Neural cell (in vitro differentiated cells): ENCODE measurements at places on chromosomes 2 and 18. TPM values are rescaled to one million over a fixed set of nuclear protein-coding genes. Genes with fewer than 3 reads are reported as not detected.

Gene CSRNP3
- 62.7 and 66.6 TPM in 2 replicates for polyA plus RNA-seq

Gene LYG2
- polyA plus RNA-seq: not detected in 2 replicates

Gene UGT1A6
- polyA plus RNA-seq: not detected in 2 replicates

Gene LCLAT1
- polyA plus RNA-seq: 5.8 and 10.9 TPM in 2 replicates

Gene STRN
- 9.9 and 10.6 TPM in 2 replicates for polyA plus RNA-seq

Gene KATNAL2
- 1.4 and 2.1 TPM in 2 replicates for polyA plus RNA-seq

Gene ALPI
- not detected in 2 replicates for polyA plus RNA-seq

Gene TFCP2L1
- polyA plus RNA-seq: 0.04 TPM in 1 of 2 replicates, not detected in the other

Gene ELOA2
- polyA plus RNA-seq: not detected in 2 replicates

Gene PLGLB2
- polyA plus RNA-seq: 5.4 and 10.5 TPM in 2 replicates

Gene TMEM17
- 7.1 and 8.6 TPM in 2 replicates for polyA plus RNA-seq

Gene TDRD15
- polyA plus RNA-seq: not detected in 2 replicates

Gene KCNG2
- polyA plus RNA-seq: not detected in 2 replicates

Gene TUBA3D
- not detected in 2 replicates for polyA plus RNA-seq

Gene EN1
- not detected in 2 replicates for polyA plus RNA-seq

Gene FAM228A
- 1.5 and 2.6 TPM in 2 replicates for polyA plus RNA-seq

Gene FLACC1
- polyA plus RNA-seq: 1.3 and 1.8 TPM in 2 replicates

Gene LIPG
- 0.72 and 0.85 TPM in 2 replicates for polyA plus RNA-seq

Gene LRRTM4
- polyA plus RNA-seq: 37.1 and 37.3 TPM in 2 replicates

Gene GPR148
- polyA plus RNA-seq: not detected in 2 replicates

Gene VWC2L
- polyA plus RNA-seq: 0.31 and 1.3 TPM in 2 replicates

Gene C2orf80
- polyA plus RNA-seq: 68.0 and 71.5 TPM in 2 replicates

Gene BZW1
- 291 and 339 TPM in 2 replicates for polyA plus RNA-seq

Gene ATP6V1B1
- 0.12 and 0.42 TPM in 2 replicates for polyA plus RNA-seq

Gene MLPH
- not detected in 2 replicates for polyA plus RNA-seq

Gene INHBB
- polyA plus RNA-seq: 0.10 TPM in 1 of 2 replicates, not detected in the other

Gene RSAD2
- 0.16 and 1.2 TPM in 2 replicates for polyA plus RNA-seq

Gene PLEKHH2
- 0.50 and 1.1 TPM in 2 replicates for polyA plus RNA-seq

Gene PPP1CB
- 135 and 239 TPM in 2 replicates for polyA plus RNA-seq

Gene CCDC148
- 1.5 and 1.8 TPM in 2 replicates for polyA plus RNA-seq

Gene LINC00305
- polyA plus RNA-seq: not detected in 2 replicates

Gene RAB6C
- polyA plus RNA-seq: 0.18 and 0.52 TPM in 2 replicates

Gene IL1RL1
- polyA plus RNA-seq: not detected in 2 replicates

Gene TUBA3E
- polyA plus RNA-seq: not detected in 2 replicates

Gene SH3RF3
- polyA plus RNA-seq: 0.52 and 0.53 TPM in 2 replicates

Gene ZNF385B
- polyA plus RNA-seq: 0.30 and 0.31 TPM in 2 replicates

Gene CROCC2
- polyA plus RNA-seq: 0.09 TPM in 1 of 2 replicates, not detected in the other

Gene CAPN14
- 2.1 and 3.0 TPM in 2 replicates for polyA plus RNA-seq

Gene DRC1
- 0.16 TPM in 1 of 2 replicates, not detected in the other for polyA plus RNA-seq

Gene MGAT4A
- 29.9 and 54.8 TPM in 2 replicates for polyA plus RNA-seq

Gene IL36G
- not detected in 2 replicates for polyA plus RNA-seq

Gene ZAP70
- polyA plus RNA-seq: 0.59 TPM in 1 of 2 replicates, not detected in the other

Gene CFAP65
- 1.1 and 1.7 TPM in 2 replicates for polyA plus RNA-seq

Gene COLEC12
- polyA plus RNA-seq: 0.42 and 0.76 TPM in 2 replicates

Gene SGO2
- 0.73 and 1.4 TPM in 2 replicates for polyA plus RNA-seq

Gene DCDC2C
- not detected in 2 replicates for polyA plus RNA-seq

Gene MROH2A
- not detected in 2 replicates for polyA plus RNA-seq

Gene ALLC
- 0.33 TPM in 1 of 2 replicates, not detected in the other for polyA plus RNA-seq

Gene IKZF2
- polyA plus RNA-seq: 5.6 and 5.9 TPM in 2 replicates

Gene POTEE
- polyA plus RNA-seq: 0.38 and 1.3 TPM in 2 replicates

Gene CCDC102B
- polyA plus RNA-seq: 6.5 and 8.7 TPM in 2 replicates

Gene EGR4
- 0.90 TPM in 1 of 2 replicates, not detected in the other for polyA plus RNA-seq

Gene LDLRAD4
- polyA plus RNA-seq: 1.9 and 3.7 TPM in 2 replicates
